NCI-H524 treated with DMSO at 0.1 percent for 48 hours (cell line): ENCODE measurements at places on chromosomes 3 and 15.

- peak; percentile 52 for DNase-seq
Measured at GRCh38 chr3:102510663-102511062, 75.8 kb downstream of the ZPLD1 start.

GRCh38 chr3:34374521-34374920 is 576.1 kb downstream of the PDCD6IP start:
- no peak for DNase-seq

DNA sequence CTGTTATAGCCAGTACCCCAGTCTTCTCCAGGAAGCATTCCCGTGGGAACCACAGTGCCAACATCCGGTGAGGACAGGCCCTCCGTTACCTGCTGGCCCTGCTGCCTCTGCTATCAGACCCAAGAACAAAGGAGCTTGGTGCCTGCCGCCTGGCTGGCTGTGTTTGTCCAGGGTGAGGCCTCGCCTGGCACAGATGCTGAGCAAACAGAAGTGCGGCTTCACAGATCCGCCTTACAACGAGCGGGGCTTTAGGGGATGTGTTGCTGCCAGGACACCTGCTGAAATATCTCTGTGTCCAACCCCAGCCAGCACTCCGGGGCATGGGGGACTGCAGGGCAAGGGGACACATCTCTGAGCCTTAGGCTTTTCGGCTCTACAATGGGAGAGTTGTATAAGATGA is 2.2 kb upstream of the EPHB3 start:
- no peak for DNase-seq

DNA sequence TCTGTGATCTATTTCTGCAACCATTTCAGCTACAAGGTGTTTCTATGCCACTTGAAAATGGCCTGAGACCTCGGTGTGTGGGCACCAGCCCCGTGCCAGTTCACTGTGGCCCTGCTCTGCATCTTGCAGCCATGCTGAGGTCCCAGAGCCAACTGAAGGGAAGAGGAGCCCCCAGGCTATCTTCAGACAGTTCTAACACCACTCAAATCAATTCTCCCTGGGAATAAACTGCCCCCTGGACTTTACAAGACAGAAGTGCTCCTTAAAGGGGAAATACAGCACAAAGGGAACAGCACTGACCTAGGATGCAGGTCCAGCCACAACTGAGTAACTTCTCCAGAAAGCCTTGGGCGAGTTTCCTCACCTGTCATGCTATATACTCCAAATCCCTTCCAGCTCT is 3.9 kb downstream of the XXYLT1 start:
- DNase-seq = no peak

GRCh38 chr3:84308379-84308778 is 650.4 kb upstream of the CADM2 start:
- DNase-seq = no peak

DNA sequence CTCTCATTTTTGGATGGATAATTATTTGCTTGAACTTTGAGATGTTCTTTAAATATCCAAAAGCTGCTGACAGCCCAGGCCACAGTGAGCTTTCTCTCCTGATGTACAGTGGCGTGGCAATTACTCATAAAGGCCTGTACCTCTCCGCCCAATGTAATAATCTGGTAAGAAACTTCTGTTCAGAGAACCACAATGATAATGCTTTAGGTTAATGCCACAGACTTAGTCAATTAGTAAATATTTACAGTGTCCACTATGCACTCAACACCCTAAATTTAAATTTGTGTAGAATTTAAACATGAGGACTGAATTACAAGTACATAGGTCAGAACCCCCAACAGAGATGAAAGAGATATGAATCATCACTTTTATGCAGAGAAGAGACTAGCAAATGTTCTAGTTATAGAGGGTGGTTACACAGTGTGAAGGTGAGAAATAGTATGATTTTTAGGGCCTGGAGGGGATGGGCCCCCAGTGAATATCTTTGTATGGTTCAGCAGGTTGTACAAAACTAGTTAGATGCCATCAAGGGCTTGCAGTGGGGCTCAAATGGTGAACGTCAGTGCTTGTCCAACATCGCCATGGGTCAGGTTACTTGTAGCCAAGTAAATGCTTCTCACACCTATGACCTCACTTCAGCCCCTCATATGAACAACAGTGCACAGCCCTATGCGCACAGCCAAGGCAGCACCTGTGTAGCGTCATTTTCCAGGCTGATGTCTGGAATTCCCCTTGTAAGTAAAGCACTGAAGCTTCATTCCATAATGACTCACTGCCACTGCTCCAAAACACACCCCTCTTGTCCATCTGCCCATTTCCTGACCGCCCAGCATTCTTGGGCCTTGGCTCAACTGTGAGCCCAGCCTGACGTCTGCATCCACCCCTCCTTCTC is 13.3 kb downstream of the ABHD2 start:
- DNase-seq = no peak

DNA sequence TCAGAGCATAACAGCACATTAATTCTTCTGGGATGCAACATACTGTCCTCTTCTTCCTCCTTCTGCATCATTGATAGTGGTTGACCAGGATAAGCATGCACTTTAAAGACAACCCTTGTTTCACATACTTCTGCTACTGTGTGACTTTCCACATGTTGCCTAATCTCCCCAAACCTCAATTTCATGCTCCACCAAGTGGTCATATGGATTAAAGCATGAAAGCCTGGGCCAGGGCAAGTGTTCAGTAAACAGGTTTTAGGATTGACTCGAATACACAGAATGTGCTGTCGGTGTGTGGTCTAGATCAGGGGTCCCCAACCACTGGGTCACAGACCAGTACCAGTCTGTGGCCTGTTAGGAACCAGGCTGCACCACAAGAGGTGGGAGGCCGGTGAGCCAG is 22.5 kb upstream of the BFSP2 start:
- DNase-seq = peak; percentile 27

- DNase-seq = no peak
Measured at GRCh38 chr3:71447803-71448202, 135.7 kb downstream of the FOXP1 start.

DNA sequence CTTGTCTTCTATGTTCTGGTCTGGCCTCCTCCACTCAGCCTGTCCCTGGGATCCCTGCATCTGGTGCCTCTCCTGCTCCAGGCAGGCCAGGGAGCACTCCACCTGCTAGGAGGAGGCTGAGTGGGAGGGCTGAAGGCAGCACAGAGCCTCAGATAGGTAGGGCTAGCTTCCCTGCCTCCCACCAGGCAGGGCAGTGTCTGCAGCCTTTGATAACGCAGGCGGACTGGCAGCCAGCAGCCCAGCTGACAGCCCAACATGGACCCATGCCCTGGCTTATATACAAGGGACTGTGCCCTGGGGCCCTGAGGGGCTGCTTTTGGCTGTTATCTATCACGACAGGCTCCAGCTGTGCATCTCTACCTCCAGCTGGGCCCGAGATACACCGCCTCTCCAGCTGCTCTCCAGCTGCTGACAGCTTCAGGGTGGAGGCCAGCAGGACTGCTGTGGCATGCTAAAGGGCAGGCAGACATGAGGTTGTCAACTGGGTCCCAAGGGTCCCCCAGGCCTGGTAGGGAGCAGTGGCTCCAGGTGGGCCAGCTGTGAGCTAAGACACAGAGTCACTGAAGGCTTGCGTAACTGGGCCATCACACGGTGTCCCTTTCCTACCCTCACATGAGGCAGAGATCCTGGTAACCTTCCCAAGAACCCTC is 5.2 kb upstream of the CLK3 start:
- no peak for DNase-seq

- no peak for DNase-seq
Measured at GRCh38 chr3:141151439-141151838, 80.2 kb upstream of the PXYLP1 start.

DNA sequence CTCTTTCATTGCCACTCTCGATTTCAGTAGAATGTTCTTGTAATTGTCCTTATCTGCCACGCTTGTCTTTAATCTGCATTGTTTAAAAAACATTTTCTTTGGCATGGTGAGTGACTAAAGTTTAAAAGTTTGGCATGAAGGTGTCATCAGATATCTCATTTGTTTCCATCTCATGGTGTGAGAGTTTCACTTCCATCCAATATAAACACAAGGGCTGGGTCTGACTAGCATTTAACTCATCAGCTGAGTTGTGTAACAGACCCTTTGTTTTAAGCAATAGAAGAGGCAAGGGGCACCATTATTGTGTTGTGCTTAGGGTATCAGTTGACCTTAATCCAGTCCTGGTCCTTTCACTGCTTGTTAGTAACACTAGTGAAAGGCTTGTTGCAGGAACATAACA is 49.9 kb upstream of the IL12A start:
- DNase-seq = no peak

DNA sequence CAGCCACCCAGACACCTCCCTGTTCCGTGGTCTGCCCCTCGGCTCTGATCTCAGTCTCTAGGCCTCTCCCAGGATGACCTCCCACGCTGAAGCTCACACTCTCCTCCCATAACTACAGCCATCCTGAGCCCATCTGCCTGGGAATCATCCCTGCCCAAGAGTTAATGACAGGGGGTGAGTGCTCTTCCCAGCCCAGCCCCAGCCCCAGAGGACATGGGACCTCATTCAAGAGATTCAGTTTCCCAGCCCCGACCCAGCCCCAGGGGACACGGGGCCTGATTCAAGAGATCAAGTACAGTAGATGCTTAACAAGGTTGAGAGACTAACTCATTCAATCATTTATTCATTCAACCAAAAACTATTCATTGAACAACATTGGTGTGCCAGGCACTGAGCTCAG is 272.0 kb downstream of the XXYLT1 start:
- no peak for DNase-seq

GRCh38 chr3:126508564-126508964 is 9.0 kb downstream of the UROC1 start:
- DNase-seq = no peak

DNA sequence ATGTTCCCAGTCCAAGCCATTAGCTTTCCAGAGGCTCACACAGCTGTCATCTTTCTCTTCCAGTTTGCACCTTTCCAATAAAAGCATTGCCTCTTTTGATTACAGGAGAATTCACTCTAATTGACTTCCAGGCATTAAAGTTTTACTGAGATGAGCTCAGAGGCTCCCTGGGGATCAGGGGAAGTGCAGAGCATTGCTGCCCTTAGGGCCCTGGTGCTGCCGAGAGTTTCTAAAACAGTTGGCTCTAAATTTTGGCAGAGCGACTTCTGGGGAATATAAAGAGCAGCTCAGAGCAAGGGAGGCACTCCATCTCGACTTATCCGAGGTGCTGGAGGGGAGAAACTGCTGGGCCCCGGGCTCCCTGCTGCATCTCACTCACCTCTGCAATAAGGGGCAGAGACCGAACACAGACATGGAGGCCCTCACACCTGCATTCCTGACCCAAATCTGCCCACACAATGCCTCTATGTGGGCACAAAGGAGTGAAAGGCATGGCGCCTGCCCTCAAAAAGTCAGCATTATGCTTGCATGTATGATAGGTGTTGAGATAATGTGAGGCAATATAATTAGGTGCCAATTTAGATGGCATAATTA is 61.7 kb downstream of the SCN11A start:
- no peak for DNase-seq

DNA sequence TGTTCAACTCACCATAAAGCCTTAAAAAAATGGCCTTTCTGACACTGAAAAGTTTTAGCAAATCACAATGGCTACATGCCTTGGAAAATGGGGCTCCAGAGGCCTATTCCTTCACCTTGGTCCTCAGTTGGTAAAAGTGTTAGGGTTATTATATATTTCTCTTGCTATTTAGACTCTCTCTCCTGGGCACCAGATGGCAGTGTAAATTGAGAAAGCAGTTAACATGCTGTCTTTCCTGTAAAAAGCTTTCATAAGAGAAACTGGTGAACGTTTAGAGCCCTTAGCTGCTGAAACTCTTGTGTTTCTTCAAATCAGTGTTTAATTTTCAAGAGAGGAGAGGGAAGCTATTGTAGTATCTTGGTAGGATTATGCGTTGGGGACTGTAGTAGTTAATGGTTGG is 89.9 kb downstream of the LRTM1 start:
- peak; percentile 48 for DNase-seq

GRCh38 chr3:58537412-58538301 is 667 bp upstream of the ACOX2 start:
- DNase-seq = no peak

- DNase-seq = no peak
Measured at GRCh38 chr15:60889491-60889890, 339.6 kb downstream of the RORA start.

DNA sequence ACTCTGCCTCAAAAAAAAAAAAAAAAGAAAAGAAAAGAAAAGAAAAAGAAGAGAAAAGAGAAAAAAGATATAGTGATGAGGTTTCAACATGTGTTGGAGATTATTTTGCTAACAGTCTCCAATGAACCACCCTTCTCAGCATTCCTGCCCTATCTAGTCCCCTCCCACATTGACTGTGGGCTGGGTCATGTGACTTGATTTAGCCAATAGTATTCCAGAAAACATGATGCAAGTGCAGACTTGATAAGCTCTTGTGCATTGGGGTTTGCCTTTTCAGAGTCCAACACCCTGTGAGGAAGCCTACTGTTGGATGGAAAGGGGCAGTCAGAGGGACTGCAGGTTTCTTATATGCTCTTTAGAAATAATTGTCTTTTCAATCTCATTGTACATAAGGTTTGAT is 37.8 kb upstream of the MED12L start:
- no peak for DNase-seq

GRCh38 chr3:101847328-101847727 is 2.0 kb upstream of the NFKBIZ start:
- no peak for DNase-seq

GRCh38 chr3:175913286-175913685 is 1054.2 kb downstream of the NAALADL2 start:
- DNase-seq = no peak
